ENCODE measurements at places on chromosomes 3 and 15.
A peak's percentile ranks its signal among the peaks of the same experiment; 100 is the strongest.

DNA sequence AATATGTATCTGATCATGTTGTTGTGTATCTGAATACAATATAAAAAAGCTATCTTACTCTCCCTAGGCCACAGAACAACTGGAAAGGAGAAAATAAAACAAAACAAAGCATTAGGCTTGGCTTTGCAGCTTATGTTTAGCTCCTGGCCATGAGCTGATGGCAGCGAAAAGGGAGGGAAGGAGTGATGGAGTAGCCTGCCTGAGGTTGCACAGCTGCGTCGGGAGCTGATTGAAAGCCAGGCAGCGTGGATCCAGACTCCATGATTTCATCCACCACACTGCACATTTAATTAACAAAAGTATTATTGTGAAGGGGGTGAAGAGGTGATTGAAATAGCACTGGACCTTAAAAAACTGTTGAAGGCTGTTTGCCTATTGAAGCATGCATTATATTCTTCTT lies 212.2 kb downstream of the GABRG3 start:
- DNase-seq, result no peak

- DNase-seq, result no peak
Observed at GRCh38 chr3:47259114-47259513, 23.5 kb downstream of the KIF9 start.

GRCh38 chr3:58065700-58066167 lies 57.5 kb downstream of the FLNB start:
- no peak for DNase-seq

DNA sequence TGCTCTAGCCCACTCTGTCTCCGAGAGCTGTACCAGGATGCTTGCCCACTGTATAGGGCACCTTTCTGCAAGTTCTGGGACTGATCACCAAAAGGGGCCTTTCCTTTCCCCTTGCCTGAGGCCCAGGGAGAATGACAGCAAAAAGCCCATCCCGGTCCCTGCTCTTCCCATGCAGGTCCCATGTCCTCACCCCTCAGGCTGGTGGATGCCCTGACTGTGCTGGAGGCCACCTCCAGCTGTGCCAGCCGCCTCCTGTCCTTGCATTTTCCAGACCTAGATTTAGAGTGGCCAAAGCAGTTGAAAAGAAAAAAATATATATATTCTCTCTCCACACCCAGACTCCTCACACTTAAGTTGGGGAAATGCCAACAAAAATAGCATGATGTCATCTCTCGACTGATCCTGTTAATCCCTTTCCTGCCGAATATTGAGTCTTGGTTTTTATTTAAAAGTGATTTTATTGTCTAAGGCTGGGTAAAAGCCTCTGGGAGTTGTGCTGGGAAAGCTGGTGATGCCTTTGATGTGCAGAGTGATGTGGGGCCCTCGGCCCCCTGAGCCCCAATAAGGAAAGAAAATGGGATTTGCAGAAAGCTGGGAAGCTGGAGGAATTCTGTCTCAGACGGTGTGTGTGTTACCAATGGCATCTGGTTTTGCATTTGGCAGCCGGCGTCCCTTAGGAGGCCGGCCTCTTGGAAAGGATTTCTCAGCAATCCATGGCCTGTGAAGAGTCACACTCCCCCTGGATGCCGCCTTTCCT lies 29.3 kb upstream of the TPM1 start:
- DNase-seq, result no peak

GRCh38 chr3:141486746-141487520 lies at the start of gene RASA2:
RASA2 (plus strand) TSS chr3:141487027; CDS start chr3:141487084, 57 bp downstream.
- peak; percentile 33 for DNase-seq

- DNase-seq, result no peak
Observed at GRCh38 chr3:186277268-186277909, 84.6 kb downstream of the DGKG start.

DNA sequence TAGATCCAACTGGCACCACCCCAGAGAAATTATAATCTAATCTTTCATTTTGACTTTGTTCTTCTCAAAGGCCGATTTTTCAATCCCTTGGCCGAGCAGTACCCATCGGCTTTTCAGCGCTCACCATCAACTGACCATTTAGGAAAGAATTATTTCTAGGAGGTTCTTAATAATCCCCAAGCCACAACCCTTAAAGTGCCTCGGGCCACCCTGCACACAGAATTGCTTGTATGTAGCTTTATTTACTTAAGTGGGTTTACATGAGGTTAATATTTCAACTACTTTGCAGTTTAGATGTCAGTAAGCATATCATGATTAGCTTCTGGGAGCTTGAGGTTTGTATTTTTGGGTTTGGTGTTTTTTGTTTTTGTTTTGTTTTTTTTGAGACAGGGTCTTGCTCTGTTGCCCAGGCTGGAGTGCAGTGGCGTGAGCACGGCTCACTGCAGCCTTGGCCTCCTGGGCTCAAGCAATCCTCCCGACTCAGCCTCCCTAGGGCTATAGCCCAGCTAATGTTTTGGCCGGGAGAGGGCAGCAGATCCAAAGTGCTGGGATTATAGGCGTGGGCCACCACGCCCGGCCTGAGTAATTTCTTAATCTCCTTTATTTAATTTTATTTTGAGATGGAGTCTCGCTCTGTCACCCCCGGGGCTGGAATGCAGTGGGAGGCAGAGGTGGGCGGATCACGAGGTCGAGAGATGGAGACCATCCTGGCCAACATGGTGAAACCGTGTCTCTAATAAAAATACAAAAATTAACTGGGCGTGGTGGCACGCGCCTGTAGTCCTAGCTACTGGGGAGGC lies 801 bp upstream of the CDAN1 start:
- no peak for DNase-seq

DNA sequence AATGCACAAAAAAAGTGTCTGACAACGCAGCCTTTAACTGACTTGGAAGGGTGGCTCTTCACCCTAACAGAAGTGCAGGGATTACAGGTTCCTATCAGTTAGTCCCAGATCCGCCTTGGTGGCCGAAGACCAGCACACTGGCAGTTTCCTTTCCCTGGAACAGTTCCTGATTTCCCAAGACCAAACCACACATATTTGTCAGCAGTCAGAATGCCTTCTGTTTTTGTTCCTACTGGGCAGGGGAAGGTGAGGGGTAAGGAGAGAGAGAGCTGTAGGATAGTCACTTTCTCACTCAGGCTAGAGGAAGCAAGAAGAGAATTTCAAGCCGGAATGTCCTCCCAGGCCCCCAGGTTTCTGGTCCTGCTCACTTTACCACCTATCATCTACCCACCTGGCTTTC lies 9.2 kb downstream of the CXCR6 start:
- DNase-seq, result no peak

- no peak for DNase-seq
Observed at GRCh38 chr15:52076889-52077781, 35.4 kb downstream of the BCL2L10 start.

DNA sequence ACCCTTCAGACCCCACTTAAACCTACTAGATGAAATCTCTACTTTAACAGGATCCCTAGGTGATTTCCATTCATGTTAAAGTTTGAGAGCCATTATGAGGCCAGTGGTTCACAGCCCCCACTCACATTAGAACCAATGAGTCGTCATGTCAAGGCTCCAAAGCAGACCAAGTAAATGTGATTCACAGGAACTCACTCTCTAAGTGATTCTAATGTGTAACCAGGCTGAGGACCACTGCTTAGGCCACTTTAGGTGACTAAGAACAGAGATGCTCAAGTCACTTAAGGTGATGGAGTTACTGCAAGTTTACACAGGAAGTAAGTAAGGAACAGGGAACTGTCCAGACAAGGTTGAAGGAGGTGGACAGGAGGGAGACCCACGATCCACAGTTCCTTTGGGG lies 7.7 kb downstream of the GALNT15 start:
- no peak for DNase-seq

- no peak for DNase-seq
Observed at GRCh38 chr15:83287541-83288027, 3.1 kb upstream of the BNC1 start.

DNA sequence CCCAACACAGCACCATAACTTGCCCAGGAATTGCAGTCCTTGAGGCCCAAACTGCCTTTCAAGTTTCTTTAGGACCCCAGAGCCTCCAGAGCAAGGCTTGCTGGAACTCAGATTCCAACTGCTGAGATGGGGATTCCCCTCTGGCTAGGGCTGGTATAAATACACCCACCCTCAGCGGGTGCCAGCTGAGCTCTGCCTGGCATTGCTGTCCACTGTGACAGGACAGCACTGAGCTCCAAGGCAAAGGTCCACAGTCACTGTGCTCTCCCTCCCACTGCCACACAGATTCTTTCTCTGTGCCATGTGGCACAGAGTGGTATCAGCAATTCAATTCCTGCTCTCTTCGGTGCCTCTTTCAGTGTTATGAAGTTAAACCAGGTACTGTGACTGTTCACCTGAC lies 304.2 kb upstream of the LMCD1 start:
- DNase-seq, result no peak

DNA sequence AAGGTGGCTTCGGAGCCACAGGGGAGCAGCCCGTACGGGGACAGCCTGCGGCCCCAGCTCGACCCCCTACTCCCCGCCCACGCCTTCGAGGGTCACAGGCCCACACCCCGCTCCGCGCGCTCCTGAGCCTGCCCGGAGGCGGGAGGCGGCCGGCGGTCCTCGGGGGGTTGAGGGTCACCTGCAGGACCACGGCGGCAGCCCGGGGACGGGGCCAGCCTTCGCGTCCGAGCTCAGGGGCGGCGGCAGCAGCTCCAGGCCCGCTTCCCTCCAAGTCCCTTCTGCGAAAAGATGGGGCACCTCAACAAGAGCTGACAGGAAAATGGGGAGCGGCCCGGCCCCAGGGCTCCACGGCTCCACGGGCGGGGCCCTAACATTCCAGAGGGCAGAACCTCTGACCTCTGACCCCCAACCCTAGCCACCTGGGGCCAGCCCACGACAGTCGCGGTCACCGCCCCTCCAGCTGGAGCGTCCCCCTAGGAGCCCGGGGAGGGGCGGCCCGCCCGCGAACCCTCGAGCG lies 428 bp downstream of the LYSMD4 start:
- no peak for DNase-seq

- no peak for DNase-seq
Observed at GRCh38 chr3:48414376-48415250, 15.3 kb downstream of the PLXNB1 start.

DNA sequence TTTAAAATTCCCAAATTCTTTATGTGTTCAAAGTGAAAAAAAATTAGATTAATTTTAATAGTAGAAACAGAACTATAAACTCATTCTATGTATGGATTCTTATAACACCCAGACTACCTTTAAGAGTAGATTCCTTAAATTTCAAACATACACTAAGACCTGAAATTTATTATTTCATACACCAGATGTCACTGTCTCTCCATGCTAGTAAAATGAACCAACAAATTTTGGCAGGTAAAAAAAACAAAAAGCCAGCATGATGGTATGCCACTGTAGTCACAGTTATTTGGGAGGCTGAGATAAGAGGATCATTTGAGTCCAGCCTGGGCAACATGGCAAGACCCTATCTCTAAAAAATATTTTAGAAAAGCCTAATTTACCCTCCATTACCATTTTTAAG lies 461.3 kb upstream of the NAALADL2 start:
- no peak for DNase-seq

GRCh38 chr3:100696161-100696560 lies 13.1 kb upstream of the TFG start:
- DNase-seq, result no peak

DNA sequence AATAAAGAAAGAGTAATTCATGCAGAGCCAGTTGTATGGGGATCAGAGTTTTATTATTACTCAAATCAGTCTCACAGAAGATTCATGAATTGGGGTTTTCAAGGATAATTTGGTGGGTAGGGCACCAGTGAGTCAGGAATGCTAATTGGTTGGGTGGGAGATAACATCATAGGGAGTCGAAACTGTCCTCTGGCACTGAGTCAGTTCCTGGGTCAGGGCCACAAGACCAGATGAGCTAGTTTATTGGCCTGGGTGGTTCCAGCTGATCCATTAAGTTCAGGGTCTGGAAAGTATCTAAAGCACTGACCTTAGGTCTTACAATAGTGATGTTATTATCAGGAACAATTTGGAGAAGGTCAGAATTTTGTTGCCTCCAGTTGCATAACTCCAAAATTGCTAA lies 998.6 kb upstream of the EPHA6 start:
- DNase-seq, result no peak

- no peak for DNase-seq
Observed at GRCh38 chr3:57681691-57682090, 11.2 kb downstream of the DENND6A start.

- no peak for DNase-seq
Observed at GRCh38 chr15:80825361-80826030, 46.3 kb downstream of the CEMIP start.

DNA sequence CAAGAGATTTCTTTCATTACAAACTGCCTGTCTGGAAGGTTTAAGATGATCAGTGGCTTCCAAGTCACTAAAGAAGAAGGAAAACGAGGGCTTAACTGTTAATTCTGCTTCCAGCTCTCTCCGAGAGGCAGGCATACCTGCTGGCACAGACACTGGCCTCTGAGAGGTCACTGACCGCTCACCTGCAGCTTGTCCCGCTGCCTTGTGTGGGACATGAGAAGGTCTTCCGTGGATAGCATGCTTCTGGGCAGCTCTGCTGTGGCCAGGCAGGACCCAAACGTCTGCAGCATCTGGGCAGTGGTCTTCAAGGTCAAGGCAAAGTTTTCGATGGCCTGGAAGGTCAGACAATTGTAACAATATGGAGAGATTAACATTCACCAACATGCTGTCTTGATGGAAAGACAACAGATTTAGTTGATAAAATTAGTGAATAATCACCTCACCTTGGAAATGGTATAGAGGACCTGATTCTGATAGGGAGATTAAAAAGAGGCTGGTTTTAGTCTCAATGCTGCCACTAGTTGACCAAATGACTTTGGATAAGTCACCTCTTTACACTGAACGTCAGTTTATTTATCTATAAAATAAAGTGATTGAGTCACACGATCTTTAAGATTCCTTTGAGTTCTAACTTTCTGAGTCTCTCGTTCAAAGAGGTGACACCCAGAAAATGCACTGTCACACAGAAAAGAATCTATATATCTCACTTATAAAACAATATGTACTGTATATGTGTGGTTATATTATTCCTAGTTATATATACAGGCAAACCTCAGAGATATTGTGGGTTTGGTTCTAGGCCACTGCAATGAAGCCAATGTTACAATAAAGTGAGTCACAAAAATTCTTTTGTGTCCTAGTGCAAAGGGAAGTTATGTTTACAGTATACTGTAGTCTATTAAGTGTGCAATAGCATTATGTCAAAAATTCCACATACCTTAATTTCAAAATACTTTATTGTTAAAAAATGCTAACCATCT lies 65.1 kb downstream of the B3GNT5 start:
- no peak for DNase-seq
